ENCODE measurements at places on chromosomes 6 and 20.

GRCh38 chr6:17584241-17584803 is 15.8 kb upstream of the FAM8A1 start:
- peak; percentile 39 for DNase-seq

DNA sequence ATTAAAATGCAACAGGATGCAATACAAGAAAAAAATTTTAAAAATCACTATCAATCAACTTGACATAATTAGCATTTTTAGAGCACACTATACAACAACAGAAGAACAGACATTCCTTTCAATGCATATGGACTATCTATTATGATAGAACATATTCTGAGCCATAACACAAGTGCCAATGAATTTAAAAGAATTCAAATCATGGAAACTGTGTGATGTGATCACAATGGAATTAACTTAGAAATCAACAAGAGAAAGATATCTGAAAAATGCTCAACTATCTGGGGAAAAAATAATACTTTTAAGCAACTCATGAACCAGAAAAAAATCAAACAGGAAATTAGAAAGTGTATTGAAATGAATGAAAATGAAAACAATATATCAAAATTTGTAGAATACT is 106.3 kb downstream of the ADTRP start:
- no peak for DNase-seq

DNA sequence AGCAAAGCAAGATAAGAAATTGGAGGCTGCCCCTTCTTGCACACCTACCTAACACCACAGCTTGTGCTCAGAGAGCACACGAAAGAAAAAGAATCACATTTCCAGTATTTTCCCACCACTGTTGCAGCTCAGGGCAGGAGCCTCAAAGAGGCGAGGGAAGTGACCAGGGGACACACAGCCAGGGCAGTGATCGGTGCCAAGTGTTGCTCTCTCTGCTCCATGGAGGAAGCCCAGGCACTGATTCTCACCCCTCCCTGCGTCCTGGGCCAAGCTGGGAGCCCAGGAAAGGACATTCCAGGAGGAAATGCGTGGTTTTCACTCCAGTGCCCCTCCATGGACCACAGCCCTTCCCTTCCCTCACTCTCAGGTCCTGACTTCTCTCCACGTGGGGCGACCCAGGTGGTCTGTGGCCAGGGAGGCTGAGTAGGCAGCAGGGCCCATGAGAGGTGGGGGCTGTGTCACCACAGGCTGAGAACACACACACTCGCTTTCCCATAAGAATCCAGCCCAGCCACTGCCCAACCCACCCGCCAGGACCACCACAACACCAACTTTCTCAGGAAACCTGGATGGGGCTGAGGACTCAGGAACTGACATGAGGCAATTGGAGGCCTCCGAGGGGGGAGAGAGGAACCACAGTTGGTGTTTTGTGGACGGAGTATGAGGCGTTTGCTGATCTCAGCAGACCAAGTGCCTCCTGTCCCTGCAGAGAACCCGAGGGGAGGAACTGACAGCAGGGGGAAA is 81.7 kb upstream of the MAFB start:
- no peak for DNase-seq

- no peak for DNase-seq
These were observed 83.6 kb upstream of the CCDC167 start for GRCh38 chr6:37583261-37583660.

- no peak for DNase-seq
These were observed 1.1 kb upstream of the TGM2 start for GRCh38 chr20:38165966-38166702.

GRCh38 chr6:3306848-3307247 is 48.1 kb downstream of the PSMG4 start:
- no peak for DNase-seq

GRCh38 chr6:105326216-105326615 is 76.7 kb downstream of the PREP start:
- DNase-seq = no peak

- DNase-seq = no peak
These were observed 21.1 kb downstream of the SUMO4 start for GRCh38 chr6:149421132-149421531.
